ENCODE measurements at places on chromosomes 2 and 18.

DNA sequence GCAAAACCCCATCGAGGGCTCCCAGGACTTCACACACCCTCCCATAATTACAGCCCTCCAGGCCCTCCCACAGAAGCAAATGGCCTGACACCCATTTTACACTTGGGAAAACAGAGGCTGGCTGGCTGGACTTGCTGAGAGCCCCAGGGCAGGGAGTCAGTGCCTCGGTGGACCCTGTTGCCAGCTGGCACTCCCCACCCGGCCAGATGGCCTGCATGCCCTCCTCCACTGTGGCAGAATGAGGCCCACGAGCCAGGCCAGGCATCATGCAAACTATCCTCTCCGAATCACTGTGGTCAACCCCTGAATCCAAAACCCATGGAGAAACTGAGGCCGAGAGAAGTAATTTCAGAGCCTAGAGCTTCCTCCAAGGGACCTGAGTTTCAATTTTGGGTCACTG is 129.7 kb downstream of the SMAD2 start:
- no peak for DNase-seq

GRCh38 chr2:218472988-218473387 is 54.1 kb downstream of the VIL1 start:
- DNase-seq = no peak

DNA sequence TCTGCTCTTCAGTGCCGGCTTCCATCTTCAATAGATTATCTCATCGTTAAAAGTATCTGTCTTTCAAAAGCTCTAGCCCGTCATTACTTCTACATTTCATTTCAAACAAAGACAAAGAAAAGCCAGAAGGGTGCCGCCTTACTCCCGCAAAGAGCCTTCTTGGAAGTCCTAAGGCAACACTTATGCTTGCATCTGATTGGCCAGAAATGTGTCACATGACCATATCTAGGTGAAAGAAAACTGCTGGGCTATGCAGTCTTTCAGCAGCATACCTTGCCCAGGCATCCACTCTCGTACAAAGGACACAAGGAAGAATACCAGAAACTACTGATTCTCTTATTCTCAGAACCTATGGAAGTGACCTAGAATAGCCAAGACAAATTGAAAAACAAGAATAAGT is 217.1 kb upstream of the SLC35G4 start:
- no peak for DNase-seq

DNA sequence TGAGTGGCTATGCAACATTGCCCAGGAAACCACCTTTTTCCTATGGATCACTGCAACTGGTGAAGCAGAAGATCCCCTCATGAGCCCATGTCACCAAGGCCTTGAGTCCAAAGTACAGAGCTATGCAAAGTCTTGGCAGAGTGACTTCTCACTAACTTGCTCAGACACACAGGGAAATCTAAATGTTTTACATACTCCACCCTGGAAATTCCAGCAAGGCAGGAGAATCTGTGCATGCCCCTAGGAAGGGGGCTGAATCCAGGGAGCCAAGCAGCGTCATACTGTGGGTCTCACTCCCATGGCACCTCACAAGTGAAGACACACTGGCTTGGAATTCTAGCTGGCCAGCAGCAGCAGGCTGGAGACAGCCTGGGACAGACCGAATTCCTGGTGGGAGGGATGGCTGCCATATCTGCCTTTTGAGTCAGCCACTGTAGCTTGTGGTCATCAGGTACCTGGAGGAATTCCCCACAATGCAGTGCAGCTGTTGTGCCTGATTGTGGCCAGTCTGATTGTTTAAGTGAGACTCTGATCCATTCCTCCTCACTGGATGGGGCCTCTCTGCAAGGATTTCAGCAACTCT is 1817.4 kb downstream of the SUCLG1 start:
- no peak for DNase-seq

- no peak for DNase-seq
Measured at GRCh38 chr18:48709371-48710062, 170.7 kb downstream of the CTIF start.

- no peak for DNase-seq
Measured at GRCh38 chr2:158529379-158530259, 72.9 kb downstream of the PKP4 start.

- no peak for DNase-seq
Measured at GRCh38 chr2:166665991-166666940, 172.2 kb upstream of the SCN7A start.

DNA sequence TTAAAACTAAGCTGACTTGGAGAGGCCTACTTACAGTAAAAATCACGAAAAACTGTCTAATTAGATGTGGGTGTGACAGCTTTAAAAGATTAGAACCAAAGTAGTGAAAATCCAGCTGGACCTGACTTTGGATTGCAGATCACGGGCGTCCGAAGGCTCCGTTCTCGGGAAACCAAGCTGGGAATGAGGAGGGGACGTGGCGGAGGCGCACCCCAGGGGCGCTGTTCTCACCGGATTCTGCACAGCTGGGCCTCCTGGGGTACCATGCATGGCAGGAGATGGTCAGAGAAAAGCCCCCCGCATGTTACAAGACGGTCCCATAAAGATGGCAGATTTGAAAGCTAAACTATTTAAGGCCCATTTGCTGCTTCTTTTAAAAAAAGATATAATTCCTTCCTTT is 5.0 kb upstream of the OTOS start:
- no peak for DNase-seq

GRCh38 chr18:74714791-74715190 is 117.1 kb downstream of the ZNF407 start:
- peak; percentile 33 for DNase-seq

DNA sequence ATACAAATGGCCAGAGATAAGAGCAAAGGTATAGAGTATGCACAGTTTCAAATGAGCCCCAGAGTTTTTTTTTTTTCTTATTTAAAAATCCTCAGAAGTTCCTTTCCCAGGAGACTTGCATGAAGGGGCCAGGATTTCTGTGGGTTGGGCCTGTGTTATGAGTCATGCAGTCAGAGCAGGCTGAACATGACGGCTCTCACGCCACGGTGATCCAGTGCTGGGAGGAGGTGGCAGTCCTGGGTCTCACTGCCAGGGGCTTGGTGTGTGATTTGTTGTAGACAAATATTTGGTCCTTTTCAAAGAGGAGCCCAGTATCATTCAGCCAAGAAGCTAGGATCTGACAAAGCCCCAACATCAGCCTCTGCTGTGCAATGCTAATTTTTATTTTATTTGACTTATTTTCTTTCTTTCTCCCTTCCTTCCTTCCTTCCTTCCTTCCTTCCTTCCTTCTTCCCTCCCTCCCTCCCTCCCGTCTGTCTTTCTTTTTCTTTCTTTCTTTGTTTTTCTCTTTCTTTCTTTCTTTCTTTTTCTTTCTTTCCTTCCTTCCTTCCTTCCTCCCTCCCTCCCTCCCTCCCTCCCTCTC is 10.4 kb upstream of the KCNE4 start:
- peak; percentile 34 for DNase-seq

DNA sequence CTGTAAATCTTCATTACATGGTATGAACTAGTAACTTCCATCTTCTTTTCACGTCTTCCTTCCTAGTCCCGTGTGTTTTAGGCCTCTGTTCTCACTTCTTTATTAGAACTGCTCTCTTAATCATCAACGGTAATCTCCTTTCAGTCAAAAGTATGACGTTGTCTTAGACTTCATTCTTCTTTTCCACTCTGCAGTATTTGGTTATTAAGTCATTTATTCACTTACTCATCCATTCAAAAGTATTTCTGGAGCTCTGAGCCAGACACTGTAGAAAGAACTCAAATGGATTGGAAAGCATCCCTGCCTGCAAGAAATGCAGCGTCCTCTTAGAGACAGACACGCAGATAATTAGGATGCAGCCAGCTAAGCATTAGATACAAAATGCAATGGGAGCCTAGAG is 494.6 kb upstream of the NRP2 start:
- DNase-seq = no peak

GRCh38 chr2:232286001-232286868 is 92.3 kb upstream of the ALPP start:
- no peak for DNase-seq

- DNase-seq = no peak
Measured at GRCh38 chr2:127649100-127649611, 3.2 kb downstream of the GPR17 start.

DNA sequence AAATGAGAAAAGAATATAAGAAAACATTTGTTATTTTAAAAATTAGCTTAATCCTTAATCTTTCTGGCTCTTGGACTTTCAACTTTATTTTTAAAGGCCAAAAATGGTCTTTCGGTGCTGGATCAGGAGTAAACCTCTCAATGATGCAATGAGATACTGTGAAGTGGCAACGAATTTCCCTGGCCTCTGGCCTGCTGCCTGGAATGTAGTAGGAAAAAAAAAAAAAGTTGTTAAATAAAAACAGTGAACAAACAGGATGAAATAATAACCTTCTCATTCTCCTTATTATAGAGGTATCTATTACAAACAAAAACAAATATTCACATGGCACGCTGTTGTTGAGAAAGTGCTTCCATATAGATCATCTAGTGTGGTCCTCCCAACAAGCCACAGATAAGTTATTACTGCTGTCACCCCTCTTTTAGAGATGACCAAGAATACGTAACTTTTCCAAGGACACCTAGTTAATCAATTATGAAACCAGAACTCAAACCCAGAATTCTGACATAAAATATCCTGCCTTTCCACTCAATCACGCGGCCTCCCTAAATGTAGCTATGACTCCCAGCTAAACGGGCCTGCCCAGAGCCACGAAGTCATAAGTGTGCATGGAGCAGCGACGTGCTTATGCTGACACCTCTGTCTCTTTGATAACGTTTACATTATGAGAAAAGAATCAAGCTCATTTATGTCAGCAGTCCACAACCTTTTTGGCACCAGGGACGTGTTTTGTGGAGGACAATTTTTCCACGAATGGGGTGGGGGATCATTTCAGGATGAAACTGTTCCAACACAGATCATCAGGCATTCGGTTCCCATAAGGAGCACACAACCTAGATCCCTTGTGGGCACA is 170.9 kb downstream of the BCL2 start:
- no peak for DNase-seq

- no peak for DNase-seq
Measured at GRCh38 chr2:76506538-76506937, 795.8 kb upstream of the GCFC2 start.

Measured in D341Med (cell line).